ENCODE measurements at places on chromosomes 1 and 21. TPM values are rescaled to one million over a fixed set of nuclear protein-coding genes. Genes with fewer than 3 reads are reported as not detected.

Gene CRP
- not detected for total RNA-seq

Gene OSCP1
- 0.59 TPM for total RNA-seq

Gene DNAJB4
- 14.6 TPM for total RNA-seq

Gene RBM11
- total RNA-seq: 0.50 TPM

Gene OR2L13
- total RNA-seq: not detected

Gene KIF17
- 0.09 TPM for total RNA-seq

Gene RNU1-1
- total RNA-seq: 2,033 TPM

Gene ITGB2
- total RNA-seq: 210 TPM

Gene SPRR5
- not detected for total RNA-seq

- DNase-seq: no peak
Observed at GRCh38 chr1:88433556-88433955, 250.5 kb upstream of the PKN2 start.

GRCh38 chr21:24895885-24896734 is 711.2 kb downstream of the MRPL39 start:
- DNase-seq: no peak

- DNase-seq: no peak
Observed at GRCh38 chr1:43197343-43198127, 25.4 kb downstream of the CFAP57 start.

DNA sequence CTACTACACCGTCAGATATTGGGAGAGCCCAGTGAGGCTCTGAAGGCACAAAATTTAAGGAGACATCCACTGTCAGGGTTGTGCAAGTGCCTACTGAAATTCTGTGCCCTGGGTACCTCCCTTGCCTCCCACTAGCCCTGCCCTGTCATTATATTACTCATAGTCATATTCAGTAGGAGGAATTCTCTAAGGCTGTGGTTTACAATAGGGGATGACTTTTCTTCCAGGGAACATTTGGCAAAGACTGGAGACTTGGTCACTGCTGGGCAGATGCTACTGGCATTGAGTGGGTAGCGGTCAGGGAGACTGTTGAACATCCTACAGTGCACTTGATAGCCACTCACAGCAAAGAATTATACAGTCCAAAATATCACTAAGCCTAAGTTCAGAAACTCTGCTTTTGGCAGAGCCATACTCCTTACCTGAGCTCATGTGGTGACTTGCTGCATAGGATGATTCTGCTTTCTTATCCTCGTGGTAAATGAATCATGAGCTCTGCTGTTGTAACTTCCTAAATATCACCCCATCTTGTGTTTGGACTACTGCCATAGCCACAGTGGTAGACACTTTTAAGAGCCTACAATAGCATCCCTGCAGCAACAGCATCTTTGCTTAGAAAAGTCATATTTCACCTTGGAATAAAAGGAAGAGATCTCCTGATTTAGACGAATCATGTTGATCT is 563.4 kb upstream of the PLXNA2 start:
- DNase-seq: no peak

DNA sequence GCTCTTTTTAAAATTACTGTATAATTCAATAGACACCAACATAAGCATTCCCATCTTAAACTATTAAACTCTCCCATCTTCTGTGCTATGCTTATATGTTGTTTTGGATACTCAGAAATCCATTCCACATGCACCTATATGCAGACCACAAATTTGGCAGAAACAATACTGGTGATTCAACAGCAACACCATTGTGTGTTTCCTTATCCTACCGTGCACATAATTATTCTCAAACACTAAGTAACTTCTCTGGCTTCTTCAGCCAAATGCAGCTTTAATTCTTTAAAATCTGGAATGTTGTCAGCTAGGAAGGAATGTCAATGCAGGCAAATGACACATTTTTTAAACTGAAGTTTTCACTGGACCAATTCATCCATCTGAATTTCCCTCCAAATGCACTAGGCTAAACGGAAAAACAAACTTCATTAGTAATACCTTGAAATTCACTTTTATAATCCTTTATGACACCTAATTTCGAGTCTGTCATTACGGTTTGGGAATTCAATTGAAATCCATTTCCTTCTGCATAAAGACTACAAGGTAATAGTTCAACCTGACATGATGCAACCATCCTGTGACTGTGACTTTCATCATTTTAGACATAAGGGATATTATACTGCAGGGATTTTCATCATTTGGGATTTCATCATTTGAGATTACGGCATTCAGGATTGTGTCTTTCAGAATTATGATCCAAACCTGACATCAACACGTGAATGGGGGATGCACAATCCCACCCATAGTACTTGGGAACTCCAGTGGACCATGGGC is 308.5 kb downstream of the LTN1 start:
- no peak for DNase-seq

DNA sequence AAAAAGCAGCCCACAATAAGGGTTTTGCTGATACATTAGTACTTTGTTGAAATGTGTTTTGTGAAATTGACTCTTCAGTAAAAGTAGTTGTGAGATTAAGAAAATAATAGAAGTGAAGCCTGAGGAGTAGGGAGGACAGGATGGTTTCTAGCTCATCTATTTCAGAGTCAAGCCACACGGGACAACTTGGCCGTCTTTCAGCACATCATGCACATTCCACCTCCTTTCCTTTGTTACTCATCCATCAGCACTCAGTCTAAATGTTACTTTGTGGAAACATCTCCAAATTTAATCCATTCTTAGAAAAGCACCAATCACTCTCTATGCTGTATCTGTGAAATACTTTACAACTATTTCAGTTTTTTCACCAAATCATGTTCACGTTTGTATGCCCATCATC is 223.3 kb downstream of the FGGY start:
- DNase-seq: no peak

DNA sequence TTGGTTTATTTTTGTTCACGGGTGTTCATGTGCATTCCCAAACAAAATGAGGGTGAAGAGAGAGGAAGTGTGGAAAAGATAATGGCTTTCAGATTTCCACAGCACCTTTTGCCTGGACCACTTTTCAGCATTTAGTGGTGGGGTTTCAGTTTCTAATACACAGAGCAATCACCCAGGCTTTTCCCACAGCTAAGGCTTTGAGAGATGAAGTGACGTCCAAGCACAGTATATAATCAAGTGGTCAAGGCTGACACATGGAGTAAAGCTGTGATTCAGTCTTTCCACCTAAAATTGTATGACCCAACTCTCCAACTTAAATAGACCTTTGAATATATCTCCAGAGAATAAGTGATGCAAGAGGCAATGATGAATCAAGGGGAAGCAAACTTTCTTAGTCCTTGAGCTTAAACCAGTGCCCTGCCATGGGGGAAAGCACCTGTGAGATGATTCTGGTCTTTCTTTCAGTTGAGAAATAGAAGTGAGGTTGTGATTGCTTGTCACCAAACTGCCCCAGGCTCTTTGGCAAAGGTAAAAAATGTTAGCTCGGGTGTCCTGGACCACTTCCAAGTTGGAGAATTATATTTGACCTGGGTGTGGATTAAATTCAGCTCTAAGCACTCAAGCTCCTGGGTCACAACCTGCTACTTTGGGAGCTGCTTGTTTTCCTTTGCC is 2.4 kb upstream of the PIK3R3 start:
- DNase-seq: no peak

DNA sequence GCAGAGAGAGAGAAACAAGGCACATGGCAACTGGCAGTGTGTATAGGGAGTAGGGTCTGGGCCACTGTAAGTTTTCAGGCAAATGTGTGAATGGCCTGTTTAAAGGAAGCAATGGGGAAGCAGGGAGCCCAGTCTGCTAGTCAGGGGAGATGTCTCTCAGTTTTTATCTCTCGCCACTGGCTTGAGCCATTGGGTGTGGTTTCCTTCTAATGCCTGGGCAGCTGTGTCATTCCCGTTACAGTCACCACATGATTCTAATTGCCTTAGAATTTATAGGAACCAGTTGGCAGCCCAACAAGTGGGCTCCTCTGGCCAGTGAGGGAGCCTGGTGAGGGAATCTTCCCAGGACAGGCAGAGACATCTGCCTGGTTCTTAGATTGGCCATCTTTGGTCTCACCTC is 182.4 kb downstream of the DISC1 start:
- DNase-seq: no peak

DNA sequence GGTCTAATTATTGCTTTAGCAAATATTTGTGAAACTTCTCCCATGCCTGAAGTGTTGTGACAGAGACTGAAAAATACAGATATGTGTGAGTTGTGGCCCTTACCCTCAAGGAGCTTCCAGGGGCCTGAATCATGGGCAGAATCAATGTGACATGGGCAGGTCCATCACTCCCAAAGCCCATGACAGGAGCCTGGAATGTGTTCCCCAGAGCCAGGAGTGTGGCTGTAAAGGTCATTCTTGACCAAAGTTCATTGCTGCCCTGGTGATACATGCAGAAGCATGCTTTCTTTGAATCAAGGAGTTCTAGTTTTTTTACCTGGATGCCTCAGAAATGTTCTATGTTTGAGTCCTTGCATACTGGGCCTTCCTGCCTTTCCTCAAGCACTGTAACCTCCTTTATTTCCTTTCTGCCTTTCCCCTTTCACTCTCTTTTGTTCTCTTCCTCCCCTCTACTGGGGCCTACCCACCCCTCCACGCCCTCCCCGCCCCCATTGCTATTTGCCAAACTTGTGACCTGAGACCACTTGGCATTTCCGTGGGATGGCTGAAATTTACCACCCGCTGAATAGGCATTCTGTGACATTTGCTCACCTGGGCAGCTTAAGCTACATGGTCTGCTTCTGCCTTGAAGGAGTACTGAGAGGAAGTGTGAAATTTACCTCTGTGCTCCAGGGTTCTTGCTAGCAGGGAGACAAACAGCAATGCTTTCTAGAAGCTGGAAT is 19.7 kb downstream of the PBX1 start:
- no peak for DNase-seq

DNA sequence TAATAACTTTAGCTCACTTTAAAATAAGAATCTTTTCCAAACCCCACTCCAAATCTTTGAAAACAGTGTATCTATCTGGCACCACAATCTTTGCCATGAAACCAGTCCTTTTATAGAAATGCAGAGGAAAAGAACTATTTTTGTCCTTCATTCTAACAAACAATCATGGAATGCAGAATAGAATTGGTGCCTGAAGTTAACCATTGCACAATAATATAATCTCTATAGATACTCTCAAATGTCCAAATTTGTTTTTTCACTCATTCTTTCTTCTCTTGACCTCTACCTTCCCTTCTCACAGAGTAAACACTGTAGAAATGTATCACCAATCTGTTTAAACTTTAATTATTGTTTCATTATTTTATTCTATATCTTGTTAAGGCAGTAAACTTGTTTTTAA is 34.8 kb downstream of the TTLL7 start:
- no peak for DNase-seq

GRCh38 chr1:17276568-17276967 is 27.7 kb downstream of the PADI3 start:
- no peak for DNase-seq

GRCh38 chr1:165893507-165893906 is 66.1 kb downstream of the UCK2 start:
- no peak for DNase-seq

GRCh38 chr21:42028766-42029425 is 18.7 kb upstream of the ZBTB21 start:
- no peak for DNase-seq

GRCh38 chr1:163071405-163072255 is 2.5 kb downstream of the RGS4 start:
- peak; percentile 19 for DNase-seq

- no peak for DNase-seq
Observed at GRCh38 chr1:55428231-55428630, 213.1 kb upstream of the USP24 start.

- DNase-seq: no peak
Observed at GRCh38 chr1:50880373-50880772, 79.7 kb downstream of the FAF1 start.

DNA sequence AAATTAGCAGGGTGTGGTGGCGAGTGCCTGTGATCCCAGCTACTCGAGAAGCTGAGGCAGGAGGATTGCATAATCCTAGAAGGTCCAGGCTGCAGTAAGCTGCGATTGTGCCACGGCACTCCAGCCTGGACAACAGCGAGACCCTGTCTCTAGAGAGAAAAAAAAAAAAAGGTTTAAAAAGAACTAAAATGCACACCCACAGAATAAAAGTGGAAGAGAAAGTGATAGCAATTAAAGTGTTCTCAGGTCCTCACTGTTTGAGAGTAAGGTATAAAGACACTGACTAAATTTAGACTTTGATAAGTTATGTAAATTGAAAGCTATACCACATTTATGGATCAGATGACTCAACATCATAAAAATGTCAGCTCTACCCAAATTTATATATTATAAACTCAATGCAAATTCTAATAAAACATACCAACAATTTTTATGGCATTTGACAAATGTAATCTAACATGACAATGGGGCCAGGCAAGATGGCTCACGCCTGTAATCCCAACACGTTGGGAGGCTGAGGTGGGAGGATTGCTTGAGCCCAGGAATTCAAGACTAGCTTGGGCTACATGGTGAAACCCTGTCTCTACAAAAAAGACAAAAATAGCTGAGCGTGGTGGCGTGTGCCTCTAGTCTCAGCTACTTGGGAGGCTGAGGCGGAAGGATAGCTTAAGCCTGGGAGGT is 11.8 kb downstream of the ZBTB17 start:
- no peak for DNase-seq

- no peak for DNase-seq
Observed at GRCh38 chr1:10834770-10835412, 38.4 kb upstream of the CASZ1 start.

GRCh38 chr1:15755646-15756040 is 3.0 kb upstream of the FBLIM1 start:
- no peak for DNase-seq

GRCh38 chr1:146031476-146031875 is 9.9 kb upstream of the HJV start:
- no peak for DNase-seq

- DNase-seq: no peak
Observed at GRCh38 chr1:47650611-47651010, 212.8 kb downstream of the FOXD2 start.

DNA sequence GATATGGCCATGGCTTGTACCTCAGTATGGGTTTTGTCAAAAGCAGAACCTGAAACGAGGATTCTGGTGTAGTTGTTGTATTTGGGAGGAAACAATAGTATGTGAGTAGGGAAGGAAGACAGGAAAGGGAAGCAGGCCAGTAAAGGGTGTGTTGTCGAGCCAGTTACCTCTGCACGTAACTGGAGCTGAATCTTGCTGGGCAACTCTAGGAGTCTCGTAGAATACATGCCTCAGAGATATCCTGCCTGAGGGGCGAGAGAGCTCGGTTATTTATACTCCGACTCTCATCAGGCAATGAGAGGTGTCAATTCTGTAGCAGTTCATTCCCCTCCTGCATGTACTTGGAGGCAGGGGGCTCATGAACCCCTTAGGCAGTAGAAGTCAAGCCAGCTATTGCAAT is 45.9 kb upstream of the KIF26B start:
- DNase-seq: no peak

- DNase-seq: no peak
Observed at GRCh38 chr1:215113776-215114153, 31.2 kb downstream of the KCNK2 start.

DNA sequence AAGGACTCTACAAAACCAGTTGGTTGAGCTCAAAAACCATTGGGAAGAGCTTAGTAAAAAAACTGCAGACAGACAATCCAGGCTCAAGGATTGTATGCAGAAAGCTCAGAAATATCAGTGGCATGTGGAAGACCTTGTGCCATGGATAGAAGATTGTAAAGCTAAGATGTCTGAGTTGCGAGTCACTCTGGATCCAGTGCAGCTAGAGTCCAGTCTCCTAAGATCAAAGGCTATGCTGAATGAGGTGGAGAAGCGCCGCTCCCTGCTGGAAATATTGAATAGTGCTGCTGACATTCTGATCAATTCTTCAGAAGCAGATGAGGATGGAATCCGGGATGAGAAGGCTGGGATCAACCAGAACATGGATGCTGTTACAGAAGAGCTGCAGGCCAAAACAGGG is 104.0 kb upstream of the BMP8A start:
- no peak for DNase-seq

Measured in activated T-helper 2 cell treated with anti-CD3 and anti-CD28 coated beads, Interferon-gamma antibody, Interleukin-2, Interleukin-4, amounts not matched to agents 10 μg/mL and 5 μg/mL and 100 μg/mL, durations not matched to agents 14 hours and 24 hours and 36 hours (primary cell).